Midbrain (tissue), 1 donor: ENCODE measurements at places on chromosomes 2 and 18.

DNA sequence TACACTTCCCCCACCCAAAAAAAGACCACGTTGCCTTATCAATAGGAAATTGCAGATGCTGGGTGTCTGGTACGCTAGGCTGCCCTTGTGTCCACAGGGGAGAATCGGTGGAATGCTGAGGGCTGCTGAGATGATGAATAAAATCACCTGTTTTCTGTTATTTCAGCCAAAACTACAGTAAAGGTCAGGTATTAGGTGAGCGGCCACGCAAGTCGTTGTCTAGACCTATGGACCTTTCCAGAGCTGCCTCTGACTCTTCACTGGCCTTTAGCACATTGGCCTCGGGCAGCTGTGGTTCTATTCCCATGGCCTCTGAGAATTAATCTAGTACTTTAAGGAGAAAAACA is 89.6 kb downstream of the MTCL1 start:
- no peak for DNase-seq

DNA sequence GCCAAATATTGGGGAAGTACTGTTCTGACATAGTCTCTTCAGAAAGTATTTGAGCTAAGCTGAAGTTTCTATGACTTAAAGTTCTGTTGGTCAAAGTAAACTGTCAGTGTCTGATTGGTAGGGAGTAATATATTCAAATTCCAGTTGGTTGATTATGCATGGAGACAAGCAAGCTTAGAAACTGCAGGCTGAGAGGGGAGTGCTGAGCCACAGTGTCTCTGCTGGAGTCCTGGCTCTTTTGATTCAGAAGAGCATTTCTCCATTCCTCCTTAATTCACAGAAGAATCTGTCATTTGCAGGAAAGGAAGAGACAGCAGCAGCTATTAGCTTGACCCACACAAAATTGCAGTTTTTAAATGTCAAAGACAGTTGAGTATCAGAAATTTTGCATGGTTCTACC is 201.4 kb upstream of the TMEM200C start:
- no peak for DNase-seq

DNA sequence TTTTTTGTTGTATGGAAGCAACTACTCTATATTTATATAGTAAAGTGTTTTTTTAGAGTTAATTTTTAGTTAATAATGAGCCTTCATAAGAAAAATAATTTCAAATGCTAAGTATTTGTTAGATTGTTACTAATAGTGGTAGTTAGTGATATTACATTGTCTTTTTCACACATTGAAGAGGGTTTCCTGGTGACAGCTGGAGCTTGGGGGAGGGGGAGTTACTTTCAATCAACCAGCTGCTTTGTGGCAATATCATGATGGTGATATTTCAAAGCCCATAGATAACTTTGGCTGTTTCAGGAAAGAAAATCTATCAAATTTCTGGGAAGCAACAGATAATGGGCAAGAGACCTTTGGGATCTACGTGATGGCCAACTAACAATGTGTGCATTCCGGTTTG is 4.1 kb downstream of the RHBDD1 start:
- no peak for DNase-seq

DNA sequence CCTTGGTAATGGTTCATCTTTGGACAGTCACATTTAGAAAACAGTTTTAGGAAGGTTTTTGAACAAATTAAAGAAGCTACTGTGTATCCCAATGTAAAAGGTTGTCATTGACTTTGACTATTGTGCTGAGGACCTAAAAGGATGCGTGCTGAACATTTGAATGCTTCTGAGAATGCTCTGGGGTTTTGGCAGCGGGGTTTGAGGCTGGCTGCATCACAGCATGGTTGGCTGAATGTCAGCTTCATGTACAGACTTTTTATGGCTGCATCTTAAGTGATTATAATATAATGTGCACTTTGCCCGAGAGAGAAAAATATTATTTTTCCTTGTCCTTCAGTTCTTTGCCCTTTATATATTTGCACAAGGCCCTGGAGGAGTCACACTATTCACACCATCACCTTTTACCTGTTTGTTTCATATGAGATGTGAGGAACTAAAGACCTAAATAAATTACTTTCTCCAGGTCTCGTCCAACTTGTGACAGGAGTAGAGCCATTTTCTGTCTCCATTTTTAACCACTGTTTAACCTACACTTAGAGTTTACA is 125.9 kb downstream of the CCDC85A start:
- DNase-seq, result no peak

DNA sequence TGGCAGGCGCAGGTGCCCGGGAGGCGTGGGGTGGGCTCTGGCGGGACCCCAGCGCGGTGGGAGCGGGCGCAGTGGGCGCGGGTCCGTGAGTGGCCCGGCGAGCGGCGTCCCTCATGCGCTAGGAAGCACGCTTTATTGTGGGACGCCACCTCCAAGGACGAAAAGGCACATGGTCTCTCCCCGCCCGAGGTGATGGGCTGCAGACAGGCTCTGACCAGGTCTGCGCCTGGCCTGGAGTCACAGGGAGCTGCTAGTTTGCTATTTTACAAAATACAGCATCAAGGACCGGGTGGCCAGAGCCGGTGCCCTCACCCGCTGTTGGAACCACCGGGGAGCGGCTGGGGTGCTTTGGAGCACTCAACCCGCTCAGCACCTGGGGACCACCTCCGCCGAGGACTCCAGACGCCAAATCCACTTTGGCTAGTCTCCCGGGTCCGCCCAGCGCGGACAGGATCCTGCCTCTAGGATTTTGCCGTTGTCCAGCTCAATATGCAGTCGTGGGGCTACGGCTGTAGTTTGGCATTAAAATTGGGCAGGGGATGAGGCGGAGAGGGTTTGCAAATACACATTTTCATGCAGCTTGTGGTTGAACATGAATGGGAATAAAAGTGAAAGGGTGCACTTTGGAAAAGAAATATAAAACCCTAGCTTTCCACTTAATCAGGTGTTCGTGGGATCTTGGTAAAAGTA is 65.4 kb downstream of the LRRFIP1 start:
- no peak for DNase-seq
